ENCODE measurements at places on chromosomes 11 and 22. TPM values are rescaled to one million over a fixed set of nuclear protein-coding genes. Genes with fewer than 3 reads are reported as not detected.

GRCh38 chr11:65060913-65061408, 2.6 kb upstream of the NAALADL1 start:
- DNase-seq = no peak
- H3K4me3 ChIP-seq = no peak overlapping the region
- H3K27ac ChIP-seq = no peak overlapping the region
- no peaks in the 10 kb centered on the region for H3K36me3 ChIP-seq

- H3K4me3 ChIP-seq = no peak overlapping the region
- H3K4me1 ChIP-seq = peaks cover 6% of the 10 kb centered on the region
- no peaks in the 10 kb centered on the region for H3K27me3 ChIP-seq
- DNase-seq = no peak
- no peaks in the 10 kb centered on the region for H3K36me3 ChIP-seq
Measured at GRCh38 chr11:10392095-10393079, 62.7 kb upstream of the AMPD3 start.

DNA sequence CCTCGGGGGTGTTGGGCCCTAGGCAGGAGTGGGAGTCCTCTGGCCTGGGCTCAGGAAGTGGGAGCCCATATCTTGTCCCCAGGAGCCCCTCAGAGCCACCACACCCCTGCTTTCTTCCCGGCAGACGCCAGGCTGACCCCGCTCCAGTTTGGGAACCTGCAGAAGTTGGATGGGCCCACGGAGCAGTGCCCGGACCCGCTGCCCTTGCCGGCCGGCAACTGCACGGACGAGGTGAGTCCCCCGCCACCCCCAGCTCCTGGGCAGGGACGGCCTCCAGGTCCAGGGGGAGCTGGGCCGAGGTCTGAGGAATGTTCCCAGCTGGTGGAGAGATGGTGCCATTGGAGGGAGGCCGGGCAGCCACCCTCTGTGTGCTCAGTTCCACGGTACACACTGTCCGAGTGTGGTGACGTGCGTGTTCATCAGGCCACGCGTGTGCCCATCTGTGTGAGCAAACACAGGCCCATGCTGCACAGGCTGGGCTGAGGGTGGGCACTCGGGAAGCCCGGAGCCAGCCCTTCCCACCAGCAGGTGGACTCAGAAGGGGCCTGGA, 4.8 kb downstream of the MUC5B start:
- H3K4me3 ChIP-seq = no peak overlapping the region
- H3K27me3 ChIP-seq = peaks cover 89% of the 10 kb centered on the region
- H3K27ac ChIP-seq = no peak overlapping the region
- DNase-seq = no peak
- no peaks in the 10 kb centered on the region for H3K36me3 ChIP-seq

GRCh38 chr11:41040474-41040873, 419.0 kb downstream of the LRRC4C start:
- no peak overlapping the region for H3K4me3 ChIP-seq
- H3K36me3 ChIP-seq = no peaks in the 10 kb centered on the region
- no peaks in the 10 kb centered on the region for H3K4me1 ChIP-seq
- DNase-seq = no peak
- H3K27ac ChIP-seq = no peak overlapping the region

- H3K27ac ChIP-seq = peak overlapping the region; percentile 59
- H3K27me3 ChIP-seq = no peaks in the 10 kb centered on the region
- H3K36me3 ChIP-seq = no peaks in the 10 kb centered on the region
- no peak for DNase-seq
- no peak overlapping the region for H3K4me3 ChIP-seq
Measured at GRCh38 chr11:11407763-11408084, 54.7 kb upstream of the CSNK2A3 start.

DNA sequence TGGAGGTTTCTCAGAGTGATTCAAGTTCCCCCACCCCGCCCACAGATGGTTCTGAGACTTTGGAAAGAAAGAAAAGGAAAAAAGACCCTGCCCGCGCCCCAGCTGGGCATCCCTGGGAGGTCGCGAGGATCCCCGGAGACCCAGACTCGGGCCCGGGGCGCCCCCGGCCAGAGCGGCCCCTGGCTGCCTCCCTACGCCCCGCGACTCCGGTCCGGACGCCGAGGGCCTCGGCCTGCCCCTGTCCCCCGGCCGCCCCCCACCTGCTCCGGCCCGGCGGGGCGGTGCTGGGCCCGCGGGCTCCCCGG, 2.3 kb upstream of the AIFM3 start:
- peaks cover 4% of the 10 kb centered on the region for H3K4me1 ChIP-seq
- DNase-seq = no peak
- no peak overlapping the region for H3K4me3 ChIP-seq
- H3K27me3 ChIP-seq = peaks cover 16% of the 10 kb centered on the region
- no peaks in the 10 kb centered on the region for H3K36me3 ChIP-seq

DNA sequence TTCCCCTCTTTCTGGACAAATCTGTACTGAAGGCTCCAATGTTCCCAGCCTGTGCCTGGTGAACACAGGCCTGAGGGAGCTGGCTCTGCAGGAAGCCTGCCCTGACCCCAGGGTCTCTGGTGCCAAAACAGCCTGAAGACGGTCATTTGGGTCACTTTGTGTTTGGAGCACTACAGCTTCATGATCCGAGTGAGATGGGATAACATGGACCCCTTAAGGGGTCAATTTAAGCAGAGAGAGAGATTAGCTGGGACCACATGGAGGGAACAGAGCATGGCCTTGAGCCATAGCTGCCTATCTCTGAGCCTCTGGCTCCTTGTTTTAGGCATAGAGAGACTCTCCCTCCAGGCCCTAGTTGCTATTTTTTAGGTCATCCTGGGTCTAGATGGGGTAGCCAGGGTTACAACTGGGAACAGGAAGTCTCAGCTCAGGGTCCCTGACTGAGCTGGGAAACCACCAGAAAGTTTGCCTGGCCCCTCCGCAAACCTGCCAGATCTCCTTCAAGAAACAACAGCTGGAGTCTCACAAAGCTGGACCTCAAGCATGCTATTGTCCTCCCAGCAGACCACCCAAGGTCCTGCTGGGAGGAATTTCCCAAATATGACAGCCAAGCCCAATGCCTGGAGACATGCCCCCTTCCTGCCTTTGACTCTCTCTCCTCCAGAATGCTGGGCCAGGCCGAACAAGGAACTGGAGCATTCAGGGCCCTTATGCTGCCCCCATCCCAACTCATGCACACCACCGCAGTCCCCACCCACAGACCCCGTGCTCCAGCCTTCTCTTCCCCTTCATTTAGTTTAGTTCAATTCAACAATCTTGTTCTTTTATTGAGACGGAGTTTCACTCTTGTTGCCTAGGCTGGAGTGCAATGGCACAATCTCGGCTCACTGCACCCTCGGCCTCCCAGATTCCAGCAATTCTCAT, 4.0 kb downstream of the SLCO2B1 start:
- DNase-seq = no peak
- H3K36me3 ChIP-seq = peaks cover 4% of the 10 kb centered on the region
- no peaks in the 10 kb centered on the region for H3K27me3 ChIP-seq
- H3K4me3 ChIP-seq = peak overlapping the region; percentile 17

- no peak for DNase-seq
- no peaks in the 10 kb centered on the region for H3K4me1 ChIP-seq
- no peak overlapping the region for H3K4me3 ChIP-seq
Measured at GRCh38 chr11:74863410-74863809, 85.5 kb downstream of the XRRA1 start.

DNA sequence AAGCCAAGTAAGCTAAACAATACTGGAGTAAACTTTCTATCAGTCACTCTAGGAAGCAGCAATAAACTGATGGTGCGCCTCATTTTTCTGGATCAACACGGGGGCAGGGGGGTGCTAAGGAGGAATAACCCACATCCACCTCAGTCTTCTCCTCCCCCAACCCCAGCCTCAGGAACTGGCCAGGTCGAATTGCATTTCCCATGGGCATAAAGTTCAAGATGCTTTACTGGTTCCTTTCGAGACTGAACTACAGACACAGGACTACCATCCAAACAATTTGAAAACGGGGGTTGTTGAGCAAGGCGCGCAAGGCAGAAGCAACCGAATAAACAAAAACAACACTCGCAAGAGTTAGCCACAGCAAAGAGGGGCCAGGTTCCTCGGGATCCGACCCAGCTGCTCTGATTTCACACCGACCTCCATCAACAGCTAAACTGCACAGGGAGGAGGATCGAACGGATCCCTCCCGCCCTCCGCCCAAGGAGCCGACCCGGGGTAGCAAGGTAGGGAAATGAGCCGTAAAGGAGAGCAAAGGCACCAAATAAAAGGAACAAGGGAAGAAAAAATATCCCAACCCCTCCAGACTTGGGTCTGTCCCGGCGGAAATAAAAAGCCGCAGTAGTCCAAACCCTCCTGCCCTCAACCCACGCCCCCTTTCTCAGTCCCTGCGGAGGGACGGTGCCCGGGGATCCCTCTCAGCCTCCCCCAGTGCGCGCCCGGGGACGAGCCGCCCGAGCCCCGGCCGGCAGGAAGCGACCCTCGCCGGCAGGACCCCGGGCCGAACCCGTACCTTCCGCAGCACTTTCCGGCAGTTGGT, 801 bp downstream of the SESN3 start:
- H3K27me3 ChIP-seq = no peaks in the 10 kb centered on the region
- H3K4me1 ChIP-seq = peaks cover 37% of the 10 kb centered on the region
- peak overlapping the region; percentile 90 for H3K4me3 ChIP-seq
- H3K27ac ChIP-seq = peak overlapping the region; percentile 14
- no peak for DNase-seq

DNA sequence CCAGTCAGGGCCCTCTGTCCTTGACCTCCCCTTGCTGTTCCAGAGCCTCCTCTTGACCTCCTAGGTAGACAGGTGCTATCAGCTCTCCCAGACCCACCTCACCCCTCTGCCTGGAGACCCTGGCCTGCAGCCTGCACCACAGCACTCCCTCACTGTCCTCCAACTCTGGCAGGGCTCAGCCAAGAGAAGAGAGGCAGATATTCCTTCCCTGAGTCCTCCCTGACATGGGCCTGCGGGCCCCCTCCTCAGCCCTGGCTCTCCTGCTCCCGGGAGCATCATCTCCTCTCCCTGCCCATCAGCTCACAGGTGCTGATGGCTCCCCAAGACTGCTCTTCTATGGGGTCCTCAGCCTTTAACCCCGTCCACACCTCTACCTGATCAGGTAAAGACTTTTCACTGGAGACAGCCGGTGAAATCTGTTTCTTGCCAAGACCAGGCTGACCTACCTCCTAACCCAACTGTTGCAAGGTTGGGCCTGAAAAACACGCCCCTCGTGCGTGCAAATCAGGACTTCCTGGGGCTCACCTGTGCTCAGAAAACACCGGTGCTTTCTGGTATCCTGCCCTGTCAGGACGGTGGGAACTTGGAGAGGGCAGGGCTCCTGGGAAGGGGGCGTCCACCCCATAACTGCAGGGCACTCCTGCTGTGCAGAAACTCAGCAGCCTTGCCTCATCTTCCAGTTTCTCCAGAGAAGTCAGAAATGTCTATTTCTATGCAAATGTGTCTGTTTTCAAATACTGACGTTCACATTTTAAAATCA, 160.7 kb downstream of the SHANK2 start:
- no peak for DNase-seq
- no peak overlapping the region for H3K27ac ChIP-seq
- H3K4me3 ChIP-seq = no peak overlapping the region
- H3K4me1 ChIP-seq = no peaks in the 10 kb centered on the region

DNA sequence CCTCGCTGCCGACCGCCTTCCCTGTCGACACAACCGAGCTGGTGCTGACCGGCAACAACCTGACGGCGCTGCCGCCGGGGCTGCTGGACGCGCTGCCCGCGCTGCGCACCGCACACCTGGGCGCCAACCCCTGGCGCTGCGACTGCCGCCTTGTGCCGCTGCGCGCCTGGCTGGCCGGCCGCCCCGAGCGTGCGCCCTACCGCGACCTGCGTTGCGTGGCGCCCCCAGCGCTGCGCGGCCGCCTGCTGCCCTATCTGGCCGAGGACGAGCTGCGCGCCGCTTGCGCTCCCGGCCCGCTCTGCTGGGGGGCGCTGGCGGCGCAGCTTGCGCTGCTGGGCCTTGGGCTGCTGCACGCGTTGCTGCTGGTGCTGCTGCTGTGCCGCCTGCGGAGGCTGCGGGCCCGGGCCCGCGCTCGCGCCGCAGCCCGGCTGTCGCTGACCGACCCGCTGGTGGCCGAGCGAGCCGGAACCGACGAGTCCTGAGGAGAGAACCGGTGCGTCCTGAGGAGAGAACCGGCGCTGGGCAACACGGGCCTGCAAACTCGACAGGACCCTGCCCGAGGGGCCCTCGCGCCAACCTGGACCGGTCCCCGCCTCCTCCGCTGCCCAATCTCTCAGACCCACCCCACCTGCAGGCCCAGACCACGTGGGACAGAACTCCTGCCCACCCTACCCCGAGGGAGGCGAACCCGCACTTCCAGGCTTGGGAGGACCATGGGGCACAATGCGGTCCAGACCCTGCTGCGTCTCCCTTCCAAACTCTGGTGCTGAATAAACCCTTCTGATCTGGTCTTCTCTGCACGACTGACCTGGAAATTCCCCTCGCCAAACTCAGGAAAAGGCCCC, 866 bp downstream of the GP1BB start:
- H3K27me3 ChIP-seq = peaks cover 20% of the 10 kb centered on the region
- DNase-seq = peak; percentile 52
- H3K36me3 ChIP-seq = no peaks in the 10 kb centered on the region
- H3K4me3 ChIP-seq = peak overlapping the region; percentile 17

GRCh38 chr11:108474664-108475463, 7.5 kb upstream of the C11orf65 start:
- H3K27me3 ChIP-seq = no peaks in the 10 kb centered on the region
- H3K27ac ChIP-seq = no peak overlapping the region
- H3K36me3 ChIP-seq = no peaks in the 10 kb centered on the region
- peaks cover 8% of the 10 kb centered on the region for H3K4me1 ChIP-seq
- no peak overlapping the region for H3K4me3 ChIP-seq
- DNase-seq = no peak

DNA sequence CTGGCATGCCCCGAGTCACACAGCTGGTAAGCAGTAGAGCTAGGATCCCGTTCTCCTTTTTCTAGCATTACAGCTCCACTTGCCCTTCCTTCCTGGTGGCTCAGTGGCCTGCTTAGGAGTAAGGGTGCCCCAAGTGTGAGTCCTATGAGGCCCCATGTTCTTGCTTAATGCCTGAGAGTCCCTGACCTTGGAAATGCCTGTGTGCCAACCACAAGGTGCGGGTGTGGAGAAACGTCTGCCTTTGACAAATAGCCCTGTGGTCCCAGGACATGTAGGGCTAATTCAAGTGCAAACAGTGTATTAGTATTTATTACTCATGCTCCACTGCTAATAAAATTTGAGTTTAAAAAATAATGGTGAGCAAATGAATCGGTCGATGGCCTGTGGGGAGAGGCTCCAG, 18.4 kb downstream of the GRIK4 start:
- no peak for DNase-seq
- no peaks in the 10 kb centered on the region for H3K4me1 ChIP-seq
- H3K36me3 ChIP-seq = no peaks in the 10 kb centered on the region
- H3K4me3 ChIP-seq = no peak overlapping the region

The DMC1 gene
- 1.4 TPM for total RNA-seq

The GGTLC2 gene
- total RNA-seq = not detected

The C22orf31 gene
- total RNA-seq = not detected

The APOL4 gene
- total RNA-seq = 3.0 TPM

The UPB1 gene
- 1.0 TPM for total RNA-seq

Data from heart right ventricle (tissue), 16 donors.